Cardiac muscle cell (in vitro differentiated cells and primary cell): ENCODE measurements at places on chromosomes 7 and 10. TPM values are rescaled to one million over a fixed set of nuclear protein-coding genes. Genes with fewer than 3 reads are reported as not detected.

Gene NEUROD6
- not detected in 2 replicates for total RNA-seq

Gene OR9A2
- 0.60 TPM in 1 of 2 replicates, not detected in the other for total RNA-seq

Gene FXYD4
- not detected in 2 replicates for total RNA-seq

Gene GNG11
- total RNA-seq = 8.4 and 9.6 TPM in 2 replicates

Gene SLC18A2
- 0.07 and 0.42 TPM in 2 replicates for total RNA-seq
